ENCODE measurements at places on chromosomes 4 and X. TPM values are rescaled to one million over a fixed set of nuclear protein-coding genes. Genes with fewer than 3 reads are reported as not detected.

USP27X gene
- total RNA-seq, result 1.9 TPM

RS1 gene
- total RNA-seq, result not detected

- DNase-seq, result no peak
Measured at GRCh38 chr4:19650903-19651864, 600.5 kb upstream of the SLIT2 start.

- DNase-seq, result no peak
Measured at GRCh38 chr4:84697615-84698201, 114.8 kb downstream of the CDS1 start.

GRCh38 chr4:23978002-23978401 lies 88.2 kb upstream of the PPARGC1A start:
- DNase-seq, result no peak

DNA sequence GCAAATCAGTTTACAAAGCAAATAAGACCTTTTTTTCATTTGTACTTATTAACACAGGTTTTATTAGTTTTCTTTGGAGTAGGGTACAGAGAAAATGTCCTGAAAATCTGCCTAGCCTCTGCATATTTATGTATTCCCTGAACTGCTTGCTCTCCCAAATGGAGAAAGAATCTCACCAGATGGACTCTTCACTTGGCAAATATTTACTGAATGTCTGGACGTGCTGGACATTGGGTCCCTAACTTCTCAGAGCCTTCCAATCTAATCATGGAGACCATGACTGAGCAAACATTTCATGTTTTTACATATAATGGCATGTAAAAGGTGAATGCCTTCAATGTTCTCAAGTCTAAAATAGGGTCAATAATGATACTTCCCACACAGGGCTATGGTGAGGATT lies 126.0 kb downstream of the CHRDL1 start:
- no peak for DNase-seq

All from left ventricle myocardium superior (tissue), 1 donor.